ENCODE measurements at places on chromosomes 5 and 9.

- no peak for DNase-seq
Observed at GRCh38 chr9:110738982-110739381, 70.4 kb downstream of the MUSK start.

GRCh38 chr9:4680750-4681149 is 1.4 kb downstream of the CDC37L1 start:
- DNase-seq: no peak

- no peak for DNase-seq
Observed at GRCh38 chr5:168312606-168313295, 21.3 kb downstream of the WWC1 start.

GRCh38 chr9:12785260-12785770 is 10.5 kb downstream of the LURAP1L start:
- DNase-seq: no peak

DNA sequence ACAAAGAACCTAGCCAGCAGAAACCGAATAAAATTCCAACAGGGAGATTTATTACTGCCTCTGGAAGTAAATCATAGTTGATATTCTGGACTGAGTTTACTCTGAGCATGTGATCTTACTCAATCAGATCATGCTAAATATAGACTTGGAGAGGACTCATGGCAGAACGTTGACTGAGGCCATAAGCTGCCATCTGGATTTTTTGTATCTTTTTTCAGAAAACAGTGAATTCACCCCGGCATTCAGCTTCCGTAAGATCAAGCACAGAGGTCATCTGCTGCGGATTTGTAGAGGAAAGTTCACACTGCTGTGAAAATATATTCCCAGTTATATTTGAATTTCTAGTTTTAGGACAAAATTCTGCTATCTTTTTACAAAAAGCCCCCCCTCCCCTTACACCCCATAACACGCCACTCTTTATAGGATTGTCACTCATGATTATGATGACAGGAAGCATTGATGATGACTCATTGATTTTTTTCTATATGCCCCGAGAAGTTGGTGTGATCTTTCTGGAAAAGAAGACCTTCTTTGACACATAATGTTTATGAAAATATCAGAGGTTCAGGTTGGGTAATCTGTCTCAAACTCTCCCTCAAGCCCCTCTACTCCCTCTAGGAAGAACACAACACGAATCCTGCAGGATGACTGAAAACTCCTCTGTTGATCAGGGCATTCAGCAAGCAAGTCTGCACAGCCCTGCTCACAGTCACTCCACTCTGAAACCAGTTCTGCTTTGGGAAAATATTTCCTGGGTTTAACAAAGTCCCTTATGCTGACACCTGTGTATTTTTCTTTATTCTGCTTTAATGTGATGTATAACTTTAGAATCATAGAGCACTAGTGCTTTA is 70.8 kb downstream of the NXNL2 start:
- peak; percentile 29 for DNase-seq

DNA sequence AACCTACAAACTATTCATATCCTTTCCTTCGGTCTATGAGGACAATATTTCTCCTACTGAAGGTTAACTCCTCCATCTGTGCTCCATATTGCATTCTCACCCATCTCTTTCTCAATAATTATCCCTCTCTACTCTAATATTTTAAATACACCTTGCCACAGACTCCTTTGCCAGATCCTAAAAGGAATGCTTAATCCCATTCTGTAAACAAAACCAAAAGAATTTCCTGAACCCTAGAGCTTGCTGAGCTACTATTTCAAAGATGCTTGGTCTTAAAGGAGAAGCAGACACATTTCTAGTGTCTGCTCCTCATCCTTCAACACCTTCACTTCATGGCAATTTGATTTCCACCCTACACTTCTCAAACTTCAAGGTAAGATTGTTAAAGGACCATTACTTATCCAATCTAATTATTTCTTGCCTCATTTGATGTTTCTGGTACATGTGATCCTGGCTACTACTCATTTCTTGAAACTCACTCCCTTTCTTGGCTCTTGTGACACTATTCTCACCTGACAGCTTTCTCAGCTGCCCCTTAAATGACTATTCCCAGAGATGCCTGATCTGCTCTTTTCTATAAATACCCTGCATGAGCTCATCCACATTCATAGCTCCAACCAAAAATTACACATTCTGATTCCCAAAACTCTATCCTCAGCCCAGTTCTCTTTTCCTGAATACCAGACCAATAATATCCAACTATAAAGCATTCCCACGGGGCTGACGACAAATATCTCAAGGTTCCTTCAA is 20.2 kb downstream of the HOMER1 start:
- DNase-seq: no peak

GRCh38 chr5:167466992-167467391 is 824.5 kb upstream of the WWC1 start:
- DNase-seq: no peak

DNA sequence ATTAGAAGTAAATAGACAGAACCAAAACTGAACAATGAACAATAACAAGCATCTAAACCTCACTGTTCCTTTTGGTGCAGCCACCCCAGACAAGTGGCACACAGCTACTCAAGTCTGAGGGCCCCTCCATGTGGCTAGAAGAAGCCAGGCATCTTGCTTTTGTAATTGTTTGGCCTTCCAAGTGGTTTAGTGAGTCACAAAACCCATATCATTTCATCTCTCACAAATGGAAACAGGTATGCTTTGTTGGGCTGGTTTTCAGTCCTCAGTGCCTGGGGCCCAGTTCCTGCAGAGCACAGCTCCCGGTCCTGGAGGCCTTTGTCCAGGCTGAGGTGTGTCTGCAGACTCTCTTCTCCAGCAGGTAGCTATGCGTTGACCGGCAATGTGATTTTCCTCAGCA is 16.7 kb downstream of the PRLR start:
- no peak for DNase-seq

GRCh38 chr5:141003031-141003430 is 36.8 kb downstream of the PCDHAC2 start:
- no peak for DNase-seq

DNA sequence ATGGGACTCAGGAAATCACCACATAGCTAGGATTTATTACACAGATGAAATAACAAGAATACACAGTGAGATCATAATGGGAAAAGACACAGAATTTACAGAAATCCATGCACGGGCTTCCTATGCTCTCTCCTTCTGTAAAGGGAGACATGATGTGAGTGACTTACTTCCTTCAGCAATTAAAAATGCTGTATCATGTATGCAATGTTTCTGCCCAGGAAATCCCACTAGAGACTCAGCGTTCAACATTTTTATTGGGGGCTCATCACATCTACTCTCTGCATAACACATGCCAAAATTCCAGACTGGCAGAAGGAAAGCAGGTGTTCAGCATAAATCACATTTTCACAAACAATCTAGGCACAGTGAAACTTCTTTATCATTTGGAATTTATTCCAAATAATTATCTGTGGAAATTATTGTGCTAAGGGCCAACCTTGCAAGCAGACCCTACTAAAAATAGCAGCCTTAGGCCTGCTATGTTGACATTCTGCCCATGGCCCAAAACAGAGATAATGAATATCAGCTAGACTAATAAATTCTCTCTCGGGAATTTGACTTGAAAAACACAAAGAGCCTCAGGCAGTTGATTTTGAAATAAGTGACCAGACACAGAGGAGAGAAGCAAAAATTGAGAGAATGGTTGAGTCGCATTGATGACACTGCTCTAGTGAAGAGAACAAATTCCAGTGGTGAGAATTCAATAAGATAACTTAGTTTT is 31.4 kb upstream of the SELENOP start:
- peak; percentile 98 for DNase-seq

DNA sequence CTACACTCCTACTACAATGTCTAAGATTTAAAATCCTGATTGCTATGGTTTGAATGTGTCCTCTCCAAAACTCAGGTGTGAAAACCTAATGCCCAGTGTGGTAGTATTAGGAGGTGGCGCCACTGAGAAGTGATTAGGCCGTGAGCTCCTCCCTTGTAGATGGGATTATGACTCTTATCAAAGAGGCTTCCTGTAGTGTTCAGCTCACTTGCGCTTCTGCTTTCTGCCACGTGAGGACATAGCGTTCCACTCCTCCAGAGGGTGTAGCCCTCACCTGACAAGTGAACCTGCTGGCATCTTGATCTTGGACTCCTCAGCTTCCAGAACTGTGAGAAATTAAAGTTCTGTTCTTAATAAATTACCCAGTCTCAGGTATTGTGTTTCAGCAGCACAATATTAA is 33.0 kb upstream of the WHRN start:
- no peak for DNase-seq

- no peak for DNase-seq
Observed at GRCh38 chr5:9831823-9832222, 201.7 kb upstream of the TAS2R1 start.

DNA sequence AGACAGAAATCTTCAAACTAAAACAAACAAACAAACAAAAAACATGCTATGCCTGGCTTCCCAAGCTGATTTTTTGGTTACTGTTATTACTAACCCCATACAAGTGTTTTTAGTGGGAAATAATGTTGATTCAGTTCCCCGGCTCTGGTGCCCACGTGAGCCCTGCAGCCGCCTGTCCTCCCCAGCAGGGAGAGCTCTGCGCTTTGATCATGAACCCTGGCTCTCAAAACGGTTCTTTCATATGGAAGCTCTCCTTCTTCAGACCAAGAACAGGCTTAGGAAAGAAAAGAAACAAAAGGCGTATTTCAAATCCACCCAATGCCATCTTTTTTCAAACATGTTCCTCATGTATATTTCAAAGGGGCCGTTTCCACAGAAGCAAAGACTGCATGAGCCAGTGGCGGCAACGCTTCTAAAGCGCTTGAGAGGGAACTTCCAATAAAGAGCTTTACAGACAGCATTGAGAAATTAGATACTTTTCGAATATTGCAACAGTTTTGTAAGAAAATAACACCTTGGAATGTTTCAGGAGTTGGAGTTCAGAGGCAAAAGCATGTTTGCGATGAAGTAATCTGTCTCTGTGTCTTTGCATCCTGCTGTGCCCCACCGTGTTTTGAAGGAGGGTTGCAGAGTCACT is 74.8 kb downstream of the ICE1 start:
- DNase-seq: peak; percentile 67

DNA sequence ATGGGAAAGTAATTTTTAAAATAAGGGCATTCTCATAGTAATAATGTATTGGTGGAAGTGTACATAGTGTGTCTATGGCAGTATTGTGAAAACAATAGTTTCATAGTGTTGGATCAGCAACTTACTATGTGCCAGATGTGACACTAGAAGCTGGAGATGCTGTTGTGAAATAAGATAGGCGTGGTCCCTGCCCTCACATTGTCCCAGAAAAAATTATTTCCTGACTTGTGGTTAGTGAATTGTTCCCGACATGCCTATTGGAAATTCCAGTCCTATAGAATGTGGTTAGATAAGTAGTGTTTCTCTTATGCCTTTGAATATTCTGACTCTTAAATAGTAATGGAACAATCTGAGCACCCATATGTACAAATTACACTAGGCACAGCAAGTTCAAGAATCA is 55.3 kb upstream of the MTAP start:
- DNase-seq: no peak

GRCh38 chr5:102539562-102539961 is 40.8 kb upstream of the SLCO6A1 start:
- DNase-seq: no peak

GRCh38 chr5:122494109-122494508 is 182.1 kb downstream of the SNCAIP start:
- DNase-seq: no peak

DNA sequence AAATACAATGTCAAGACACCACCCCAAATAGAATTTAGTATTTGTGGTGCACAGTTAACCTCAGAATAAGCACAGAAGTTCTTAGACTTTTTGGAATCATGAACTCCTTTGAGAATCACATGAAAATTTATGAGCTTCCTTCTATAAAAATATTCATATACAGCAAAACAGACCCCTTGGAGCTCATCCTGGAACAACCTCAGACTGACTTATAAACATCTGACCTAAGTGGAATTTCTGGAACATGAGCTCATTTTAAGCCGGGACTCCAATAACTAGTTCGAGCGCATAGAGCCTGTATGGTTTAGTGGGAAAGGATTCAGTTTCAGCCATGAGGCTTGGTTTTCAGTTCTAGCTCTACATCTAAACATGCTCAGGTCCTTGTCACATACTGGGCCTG is 192.3 kb downstream of the DEPDC1B start:
- peak; percentile 38 for DNase-seq

Data from skin of body (tissue), 3 donors.